ENCODE measurements at places on chromosomes 1 and 21. TPM values are rescaled to one million over a fixed set of nuclear protein-coding genes. Genes with fewer than 3 reads are reported as not detected.

S100A7A gene
- total RNA-seq, result not detected

GRCh38 chr1:75129983-75130789, 4.0 kb upstream of the LHX8 start:
- peaks cover 64% of the 10 kb centered on the region for H3K27me3 ChIP-seq
- no peak overlapping the region for H3K27ac ChIP-seq
- no peak for DNase-seq
- peaks cover 4% of the 10 kb centered on the region for H3K4me1 ChIP-seq
- H3K4me3 ChIP-seq, result no peak overlapping the region

EDARADD gene
- 2.0 TPM for total RNA-seq

DNA sequence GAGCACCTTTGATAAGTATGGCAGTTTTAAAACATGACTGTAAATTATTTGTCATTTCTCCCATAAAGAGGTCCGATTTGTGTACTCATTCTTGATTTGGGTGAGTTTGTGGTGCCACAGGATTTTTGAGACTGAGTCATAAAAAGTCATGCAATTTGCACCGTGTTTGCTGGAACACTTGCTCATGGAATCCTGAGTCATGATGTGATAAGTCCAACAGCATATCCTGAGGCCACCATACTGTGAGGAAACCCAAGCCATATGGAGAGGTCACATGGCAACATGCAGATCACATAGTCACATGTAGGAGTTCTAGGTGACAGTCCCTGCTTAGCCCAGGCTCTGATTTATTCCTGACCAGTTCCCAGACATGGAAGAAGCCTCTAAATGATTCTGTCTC, 40.8 kb upstream of the PRRX1 start:
- H3K27me3 ChIP-seq, result no peaks in the 10 kb centered on the region
- H3K36me3 ChIP-seq, result no peaks in the 10 kb centered on the region
- H3K4me1 ChIP-seq, result no peaks in the 10 kb centered on the region
- no peak overlapping the region for H3K4me3 ChIP-seq
- no peak for DNase-seq

DNA sequence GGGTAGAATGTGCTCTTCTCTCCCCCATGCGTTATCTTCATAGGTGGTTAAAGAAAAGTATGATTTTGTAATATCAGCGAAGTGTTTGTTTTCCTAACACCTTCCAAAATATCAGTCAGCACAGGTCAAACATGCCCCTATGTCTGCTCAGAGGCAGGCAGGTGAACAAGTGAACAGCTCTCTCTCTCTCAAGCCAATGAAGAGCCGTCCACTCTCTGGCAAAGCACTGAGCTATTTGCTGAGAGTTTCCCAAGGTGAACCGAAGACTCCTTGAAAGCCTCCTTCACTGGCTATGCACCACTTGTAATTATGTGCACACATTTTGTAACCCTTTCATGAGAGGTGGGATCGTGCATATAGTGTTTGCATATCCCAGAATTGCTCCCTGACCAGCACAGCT, 47.7 kb downstream of the ST6GALNAC3 start:
- no peaks in the 10 kb centered on the region for H3K4me1 ChIP-seq
- no peaks in the 10 kb centered on the region for H3K27me3 ChIP-seq
- no peak for DNase-seq
- no peak overlapping the region for H3K27ac ChIP-seq
- H3K36me3 ChIP-seq, result no peaks in the 10 kb centered on the region

CASQ1 gene
- total RNA-seq, result not detected

CNR2 gene
- 6.1 TPM for total RNA-seq
